ENCODE measurements at places on chromosomes 2 and 18. TPM values are rescaled to one million over a fixed set of nuclear protein-coding genes. Genes with fewer than 3 reads are reported as not detected.

DNA sequence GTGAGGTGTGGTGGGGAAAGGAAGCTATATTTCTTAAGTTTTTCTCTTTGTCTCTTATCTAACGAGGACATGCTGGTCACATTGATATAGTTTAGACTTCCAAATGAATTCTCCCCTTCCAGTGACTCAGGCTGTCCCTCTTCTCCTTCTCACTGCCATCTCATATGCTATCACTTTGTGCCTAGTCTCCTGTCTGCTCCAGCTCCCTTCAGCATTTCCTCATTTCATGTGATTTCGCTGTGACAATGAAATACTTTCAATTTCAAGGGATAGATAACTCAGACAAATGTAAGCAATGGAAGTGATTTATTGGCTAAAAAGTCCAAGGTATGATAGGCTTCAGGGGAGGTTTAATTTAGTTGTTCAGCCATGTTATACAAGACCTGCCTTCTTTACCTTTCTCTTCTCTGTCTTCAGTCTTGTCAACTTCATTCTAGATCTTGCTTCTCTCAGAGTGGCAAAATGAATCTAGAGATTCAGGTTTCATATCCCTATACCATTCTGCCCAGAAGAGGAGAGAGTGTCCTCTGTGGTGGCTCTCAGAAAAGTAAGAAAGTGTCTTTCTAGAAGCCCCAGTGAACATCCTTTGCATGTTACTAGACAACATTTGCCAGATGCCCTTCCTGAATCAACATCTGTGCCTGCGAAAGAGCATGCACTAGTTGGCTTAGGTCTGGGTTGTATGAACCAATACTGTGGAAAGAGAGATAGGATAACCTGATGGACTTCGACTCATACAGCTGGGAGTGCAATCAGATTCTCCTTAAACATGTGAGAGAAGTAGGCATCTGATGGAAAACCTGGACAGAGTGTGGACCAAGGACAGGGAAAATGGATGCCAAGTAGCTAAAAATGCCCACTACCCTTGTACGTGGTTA is 29.9 kb upstream of the GPR155 start:
- H3K27ac ChIP-seq = no peak overlapping the region
- H3K4me3 ChIP-seq = no peak overlapping the region

DNA sequence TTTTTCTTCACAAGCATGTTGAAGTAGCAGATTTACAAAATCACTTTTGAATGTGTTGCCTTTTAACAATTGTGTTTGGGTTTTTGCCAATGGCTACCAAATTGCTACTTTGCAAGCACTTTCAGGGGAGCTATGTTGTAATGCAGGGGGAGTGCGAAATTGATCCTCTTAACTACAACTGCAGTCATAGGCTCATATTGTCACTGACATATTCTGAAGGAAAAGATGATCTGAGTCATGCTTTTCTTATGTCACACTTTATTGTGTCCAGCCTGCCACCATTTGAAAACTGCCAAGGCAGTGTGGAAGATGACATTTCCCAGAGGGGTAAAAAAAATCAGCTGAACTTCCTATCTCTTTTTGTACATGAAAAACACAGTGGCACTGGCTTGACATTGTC is 74.9 kb downstream of the GPD2 start:
- H3K36me3 ChIP-seq = no peaks in the 10 kb centered on the region
- H3K27me3 ChIP-seq = no peaks in the 10 kb centered on the region
- H3K4me1 ChIP-seq = no peaks in the 10 kb centered on the region
- H3K27ac ChIP-seq = no peak overlapping the region

The NAT8 gene
- total RNA-seq = not detected

DNA sequence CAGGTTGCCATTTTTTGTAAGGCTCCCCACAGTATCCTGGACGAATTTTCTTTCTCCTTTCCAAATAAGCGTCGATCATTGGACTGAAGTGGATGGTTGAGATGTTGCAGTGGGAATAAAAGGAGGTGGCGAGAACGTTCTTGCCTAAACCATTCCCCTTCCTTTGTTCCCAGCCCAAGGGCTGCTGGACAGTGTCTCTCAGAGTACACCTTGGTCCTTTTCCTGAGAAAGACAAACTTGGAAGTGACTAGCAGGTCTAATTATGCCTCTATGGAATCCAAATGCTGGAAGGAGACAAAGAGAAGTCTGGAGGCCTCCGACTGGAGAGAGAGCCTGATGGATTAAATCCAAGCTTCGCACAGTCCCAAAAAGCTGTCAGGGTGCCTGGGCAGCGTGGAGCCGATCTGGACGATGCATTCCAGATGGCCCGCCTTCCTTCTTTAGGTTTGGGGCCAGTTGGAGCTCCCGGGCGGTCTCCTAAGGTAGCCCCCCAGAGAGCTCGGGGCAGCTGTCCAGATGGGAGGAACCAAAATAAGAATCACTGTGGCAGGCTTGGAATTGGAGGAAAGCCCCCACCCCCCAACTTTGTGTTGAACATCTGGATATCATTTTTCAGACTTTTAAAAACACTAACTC is 186.8 kb downstream of the TMEM247 start:
- no peak overlapping the region for H3K27ac ChIP-seq
- DNase-seq = peak; percentile 71
- no peaks in the 10 kb centered on the region for H3K27me3 ChIP-seq
- H3K4me3 ChIP-seq = no peak overlapping the region
- H3K36me3 ChIP-seq = no peaks in the 10 kb centered on the region

GRCh38 chr2:63661076-63661475 is 72.3 kb downstream of the MDH1 start:
- H3K27ac ChIP-seq = no peak overlapping the region
- H3K4me3 ChIP-seq = no peak overlapping the region

The VWC2L gene
- total RNA-seq = not detected

DNA sequence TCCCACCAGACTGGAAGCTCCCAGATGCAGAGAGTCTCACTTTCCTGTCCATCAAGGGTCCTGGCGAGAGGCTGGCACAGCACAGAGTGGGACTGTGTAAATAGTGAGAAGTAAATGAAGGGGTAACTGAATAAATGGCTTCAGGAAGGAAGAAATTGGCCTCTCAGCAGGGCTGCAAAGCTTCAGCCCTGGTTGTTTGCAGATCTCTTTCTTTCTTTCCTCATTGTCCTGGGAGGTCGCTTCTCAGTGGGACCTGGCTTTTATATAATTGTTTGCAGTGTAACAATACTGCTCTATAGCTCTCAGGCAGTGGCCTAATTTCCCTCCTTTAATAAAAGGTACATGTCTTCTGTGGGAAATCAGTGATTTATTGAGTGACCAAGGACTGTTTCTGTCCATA is 74.9 kb upstream of the GPR45 start:
- no peaks in the 10 kb centered on the region for H3K36me3 ChIP-seq
- H3K4me3 ChIP-seq = no peak overlapping the region
- H3K27ac ChIP-seq = no peak overlapping the region
- H3K27me3 ChIP-seq = no peaks in the 10 kb centered on the region
- no peak for DNase-seq

DNA sequence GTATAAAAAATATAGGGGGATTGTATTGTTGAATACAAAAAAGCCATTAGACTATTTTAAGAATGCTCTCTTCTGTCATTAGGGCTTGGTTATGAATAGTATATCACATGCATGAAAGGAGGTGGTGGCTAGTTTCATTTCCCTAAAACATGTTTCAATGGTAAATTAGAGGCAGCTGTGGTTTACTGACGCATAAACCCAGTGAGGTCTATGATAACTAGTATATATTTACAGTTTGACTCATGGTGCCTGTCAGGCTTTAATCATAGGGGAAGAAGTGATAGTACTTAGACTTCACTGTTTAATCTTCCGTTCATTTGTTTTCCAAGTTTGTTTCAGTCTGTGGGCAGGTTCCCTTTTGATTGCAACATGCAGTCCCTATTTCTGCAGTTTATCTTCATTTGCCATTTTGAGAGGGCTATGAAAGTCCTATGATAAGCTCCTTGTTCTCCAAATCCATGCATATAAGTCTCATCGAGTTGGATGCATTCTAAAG is 55.1 kb upstream of the MAP4K3 start:
- no peaks in the 10 kb centered on the region for H3K27me3 ChIP-seq
- no peaks in the 10 kb centered on the region for H3K36me3 ChIP-seq
- H3K4me3 ChIP-seq = no peak overlapping the region
- no peak for DNase-seq
- H3K4me1 ChIP-seq = no peaks in the 10 kb centered on the region

DNA sequence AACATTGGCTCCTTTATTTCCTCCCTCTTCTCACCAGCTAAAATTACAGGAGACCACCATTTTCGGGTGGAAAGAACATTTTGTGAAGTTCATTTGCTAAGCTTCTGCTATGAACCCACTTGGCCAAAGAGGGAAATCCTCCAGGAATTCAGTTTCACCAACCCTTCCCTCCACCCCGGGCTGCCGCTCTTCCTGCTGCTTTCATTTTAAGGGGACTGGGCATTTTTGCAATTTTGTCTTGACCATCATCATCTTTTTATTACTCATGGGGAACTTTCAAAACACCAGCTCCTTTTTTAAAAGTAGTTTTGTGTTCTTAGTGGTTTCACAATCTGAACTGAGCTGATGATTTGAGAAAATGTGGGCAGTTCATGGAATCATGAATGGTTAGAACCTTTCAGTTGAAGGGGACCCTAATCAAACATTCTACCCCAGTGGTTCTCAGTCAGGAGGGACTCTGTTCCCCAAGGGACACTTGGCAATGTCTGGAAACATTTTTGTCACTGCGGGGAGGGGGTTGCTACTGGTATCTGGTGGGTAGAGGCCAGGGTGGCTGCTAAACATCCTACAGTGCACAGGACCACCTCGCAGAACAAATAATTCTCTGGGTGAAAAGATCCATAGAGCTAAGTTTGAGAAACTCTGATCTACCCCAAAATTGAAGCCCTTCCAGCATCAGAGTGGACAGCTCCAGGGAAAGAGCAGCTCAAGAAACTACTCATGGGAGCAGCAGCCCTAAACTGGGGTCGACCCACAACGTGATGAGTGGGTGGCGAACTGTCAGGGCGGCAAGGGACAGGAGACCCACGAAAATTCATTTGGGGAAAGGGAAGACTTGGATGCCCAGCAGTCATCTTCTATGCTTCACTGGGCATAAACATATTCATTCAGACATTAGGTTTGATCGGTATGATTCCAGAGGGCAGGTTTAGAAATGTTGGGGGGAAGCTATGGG is 92.9 kb downstream of the ACKR3 start:
- no peaks in the 10 kb centered on the region for H3K36me3 ChIP-seq
- H3K27ac ChIP-seq = no peak overlapping the region
- H3K4me3 ChIP-seq = no peak overlapping the region
- no peaks in the 10 kb centered on the region for H3K4me1 ChIP-seq
- H3K27me3 ChIP-seq = no peaks in the 10 kb centered on the region

DNA sequence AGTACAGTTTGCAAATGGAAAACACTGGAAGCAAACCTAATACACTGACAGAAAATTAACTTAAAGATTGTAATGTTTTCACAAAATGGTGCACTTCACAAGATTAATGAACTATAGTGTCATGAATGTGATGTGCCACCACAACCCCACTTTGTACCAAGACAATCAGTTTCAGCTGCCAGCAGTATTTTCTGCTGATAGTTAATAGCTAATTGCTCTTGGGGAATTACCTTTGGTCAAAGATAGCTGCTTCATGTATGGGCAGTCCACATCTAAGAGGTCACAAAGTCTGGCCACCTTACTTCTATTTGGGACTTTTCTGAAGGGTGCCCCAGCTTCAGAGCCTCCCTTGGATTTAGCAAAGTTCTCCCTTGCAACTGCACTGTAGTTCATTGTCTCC is 254.0 kb downstream of the CALCRL start:
- no peaks in the 10 kb centered on the region for H3K36me3 ChIP-seq
- H3K27ac ChIP-seq = no peak overlapping the region
- H3K27me3 ChIP-seq = no peaks in the 10 kb centered on the region
- no peak overlapping the region for H3K4me3 ChIP-seq
- DNase-seq = no peak

- no peak overlapping the region for H3K27ac ChIP-seq
- no peak overlapping the region for H3K4me3 ChIP-seq
- H3K27me3 ChIP-seq = no peaks in the 10 kb centered on the region
- H3K36me3 ChIP-seq = no peaks in the 10 kb centered on the region
- DNase-seq = no peak
- no peaks in the 10 kb centered on the region for H3K4me1 ChIP-seq
Observed at GRCh38 chr2:112866128-112866835, 29.7 kb upstream of the IL1B start.

The C2orf80 gene
- total RNA-seq = not detected

The CHRNA1 gene
- total RNA-seq = not detected

GRCh38 chr2:137964859-137965459 is 686 bp downstream of the HNMT start:
- DNase-seq = no peak
- H3K36me3 ChIP-seq = no peaks in the 10 kb centered on the region
- peaks cover 2% of the 10 kb centered on the region for H3K4me1 ChIP-seq
- peak overlapping the region; percentile 20 for H3K4me3 ChIP-seq

GRCh38 chr2:124272261-124272841 is 247.3 kb downstream of the CNTNAP5 start:
- H3K27me3 ChIP-seq = no peaks in the 10 kb centered on the region
- no peaks in the 10 kb centered on the region for H3K4me1 ChIP-seq
- no peaks in the 10 kb centered on the region for H3K36me3 ChIP-seq
- H3K4me3 ChIP-seq = no peak overlapping the region
- no peak for DNase-seq

DNA sequence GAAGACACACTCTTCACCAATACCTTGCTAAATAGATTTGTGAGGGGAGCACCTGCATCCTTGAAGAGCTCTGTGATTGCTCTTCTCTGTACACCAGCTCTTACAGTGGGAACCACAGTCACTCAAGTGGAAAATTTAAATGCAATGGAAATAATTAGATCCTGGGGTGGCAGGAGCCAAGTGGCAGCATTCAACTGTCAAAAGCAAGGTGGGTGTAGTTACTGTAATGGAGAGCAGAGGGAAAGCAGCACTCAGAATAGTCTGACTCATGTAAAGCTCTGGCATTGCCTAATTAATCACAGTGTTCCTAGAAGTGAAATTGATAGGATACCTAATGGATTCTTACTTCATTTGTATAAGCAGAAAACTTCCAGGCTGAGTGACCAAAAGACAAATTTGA is 245.8 kb downstream of the KCNE4 start:
- H3K27ac ChIP-seq = no peak overlapping the region
- DNase-seq = no peak
- no peaks in the 10 kb centered on the region for H3K4me1 ChIP-seq
- no peaks in the 10 kb centered on the region for H3K36me3 ChIP-seq

GRCh38 chr2:190696792-190697398 is 48.0 kb downstream of the NAB1 start:
- DNase-seq = no peak
- no peaks in the 10 kb centered on the region for H3K36me3 ChIP-seq
- H3K4me3 ChIP-seq = no peak overlapping the region
- H3K27me3 ChIP-seq = no peaks in the 10 kb centered on the region

DNA sequence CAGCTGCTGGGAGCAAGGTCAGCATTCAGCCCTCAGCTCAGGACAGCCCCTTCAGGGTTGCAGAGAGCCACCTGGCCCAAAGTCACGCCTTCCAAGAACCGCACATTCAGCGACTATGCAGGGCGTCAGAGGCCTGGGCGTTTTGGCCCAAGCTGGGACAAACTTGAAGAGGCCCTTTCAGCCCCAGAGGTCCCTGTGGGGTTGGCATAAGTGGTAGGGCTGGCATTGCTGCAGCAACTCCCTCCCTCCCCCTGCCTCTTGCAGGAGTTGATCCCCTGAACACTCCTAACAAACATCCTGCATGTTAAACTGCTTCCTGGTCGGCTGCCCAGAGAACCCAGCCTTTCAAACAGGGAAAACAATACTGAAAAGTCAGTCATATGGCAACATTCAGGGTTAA is 192.9 kb upstream of the SMAD2 start:
- H3K27ac ChIP-seq = no peak overlapping the region
- no peaks in the 10 kb centered on the region for H3K4me1 ChIP-seq
- no peak overlapping the region for H3K4me3 ChIP-seq
- H3K27me3 ChIP-seq = no peaks in the 10 kb centered on the region
- H3K36me3 ChIP-seq = no peaks in the 10 kb centered on the region

The HOXD4 gene
- 7.7 TPM for total RNA-seq

The AFF3 gene
- total RNA-seq = 15.7 TPM
